CD8-positive, alpha-beta T cell (primary cell): ENCODE measurements at places on chromosomes 11 and 22. TPM values are rescaled to one million over a fixed set of nuclear protein-coding genes. Genes with fewer than 3 reads are reported as not detected.

GRCh38 chr11:77074205-77074604 is 7.4 kb downstream of the CAPN5 start:
- no peak for DNase-seq

DNA sequence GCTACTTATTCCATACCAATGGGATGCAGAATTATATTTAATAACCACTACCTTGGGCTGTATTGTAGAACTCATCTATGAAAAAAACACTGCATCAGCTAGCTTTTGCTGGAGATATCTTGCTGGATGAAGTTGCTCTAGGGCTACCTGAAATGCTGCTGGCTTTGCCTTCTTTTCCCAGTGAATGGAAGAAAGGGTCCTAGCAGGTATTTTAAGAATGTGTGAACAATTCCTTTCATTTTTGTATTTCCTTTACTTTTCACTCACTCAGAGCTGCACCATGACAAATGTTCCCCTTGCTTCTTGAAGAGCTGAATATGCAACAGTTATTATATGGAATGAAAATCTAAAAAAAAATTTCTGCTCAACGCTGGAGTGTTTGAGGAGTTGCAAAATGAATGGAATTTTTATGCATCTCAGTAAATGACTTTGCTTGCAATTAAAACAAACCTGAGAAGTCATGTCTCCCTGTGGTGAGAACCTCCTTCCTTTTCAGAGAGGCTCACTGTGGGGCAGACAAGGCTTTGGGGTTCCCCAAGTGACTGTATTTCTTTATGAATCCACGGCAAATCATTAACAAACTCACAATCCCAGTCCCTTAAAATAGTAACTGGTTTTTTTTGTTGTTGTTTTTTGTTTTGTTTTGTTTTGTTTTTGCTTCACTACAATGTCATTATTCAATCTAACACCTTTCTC is 566.8 kb upstream of the KIRREL3 start:
- DNase-seq, result no peak

DNA sequence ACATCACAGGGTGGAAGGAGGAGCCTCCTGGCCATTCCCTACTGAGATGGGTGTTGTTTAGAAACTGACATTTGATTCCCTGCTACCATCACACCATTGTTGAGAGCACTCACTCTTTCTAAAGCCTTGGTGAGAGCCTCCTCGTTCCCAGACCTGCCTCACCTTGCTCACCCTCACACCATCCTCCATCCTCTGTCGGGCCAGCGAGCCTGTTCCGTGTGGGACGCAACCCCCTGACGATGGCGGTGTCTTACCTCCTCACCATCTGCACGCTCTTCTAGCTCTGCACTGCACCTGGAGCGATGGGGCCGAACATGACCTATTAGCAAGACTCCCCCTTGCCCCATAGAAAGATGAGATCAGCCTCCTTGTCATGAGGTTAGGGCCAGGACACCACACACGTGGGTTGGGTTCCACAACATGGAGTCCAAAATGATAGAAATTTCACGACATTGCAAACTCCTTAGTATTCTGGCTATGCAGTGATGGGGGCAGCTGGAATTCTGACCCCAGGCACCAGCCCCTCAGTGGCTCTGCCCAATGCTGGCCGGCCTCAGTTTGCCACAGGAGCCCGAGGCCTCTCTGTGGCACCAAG is 1017.9 kb downstream of the TBC1D22A start:
- no peak for DNase-seq

Gene KCNJ1
- not detected for total RNA-seq

Gene MS4A2
- not detected for total RNA-seq
